ENCODE measurements at places on chromosomes 2 and 18.

DNA sequence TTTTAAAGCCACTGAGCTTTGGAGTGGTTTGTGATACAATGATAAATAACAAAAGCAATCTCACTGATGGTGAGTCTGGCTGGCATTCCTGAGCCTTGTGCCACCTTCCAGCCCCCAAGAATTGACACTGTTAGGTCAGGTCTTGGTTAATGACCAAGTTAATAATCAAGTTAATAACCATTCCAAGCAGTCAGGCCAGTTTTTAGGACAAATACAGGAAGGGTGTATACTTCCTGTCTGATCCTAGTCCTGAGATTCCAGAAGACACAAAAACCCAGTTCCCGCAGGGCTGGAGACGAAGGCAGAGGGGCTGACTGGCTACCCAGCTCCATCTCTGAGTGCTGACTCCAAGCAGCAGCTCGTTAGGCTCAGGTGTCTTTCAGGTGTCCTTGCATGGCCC, 74.6 kb upstream of the LAPTM4A start:
- DNase-seq, result no peak

DNA sequence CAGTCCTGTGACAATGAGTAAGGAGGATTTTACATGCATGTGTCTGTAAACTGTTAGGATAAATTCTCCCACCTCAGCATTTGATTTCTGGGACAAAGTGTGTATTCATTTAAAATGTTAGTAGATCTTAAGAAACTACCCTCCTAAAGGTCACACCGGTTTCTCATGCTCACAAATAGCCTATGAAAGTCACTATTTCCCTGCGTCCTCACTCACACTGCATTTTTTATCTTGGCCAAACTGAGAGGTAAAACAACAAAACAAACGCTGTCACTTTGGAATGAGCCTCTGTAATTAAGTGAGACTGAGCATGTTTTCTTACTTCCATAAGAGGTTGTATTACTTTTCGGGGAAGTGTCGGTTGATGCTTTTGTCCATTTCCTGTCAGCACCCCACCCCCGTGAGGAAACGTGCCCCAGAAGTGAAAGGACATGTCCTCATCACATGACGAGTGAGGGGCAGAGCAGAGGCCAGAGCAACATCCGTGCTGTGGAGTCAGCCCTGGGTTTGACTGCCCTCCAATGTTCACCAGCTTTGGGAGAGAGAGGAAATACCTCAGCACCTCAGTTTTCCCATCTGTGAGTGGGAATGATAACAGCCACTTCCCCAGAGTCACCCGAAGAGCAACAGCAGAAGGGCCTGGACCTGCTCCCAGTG, 3.1 kb downstream of the GYPC start:
- DNase-seq, result peak; percentile 87

DNA sequence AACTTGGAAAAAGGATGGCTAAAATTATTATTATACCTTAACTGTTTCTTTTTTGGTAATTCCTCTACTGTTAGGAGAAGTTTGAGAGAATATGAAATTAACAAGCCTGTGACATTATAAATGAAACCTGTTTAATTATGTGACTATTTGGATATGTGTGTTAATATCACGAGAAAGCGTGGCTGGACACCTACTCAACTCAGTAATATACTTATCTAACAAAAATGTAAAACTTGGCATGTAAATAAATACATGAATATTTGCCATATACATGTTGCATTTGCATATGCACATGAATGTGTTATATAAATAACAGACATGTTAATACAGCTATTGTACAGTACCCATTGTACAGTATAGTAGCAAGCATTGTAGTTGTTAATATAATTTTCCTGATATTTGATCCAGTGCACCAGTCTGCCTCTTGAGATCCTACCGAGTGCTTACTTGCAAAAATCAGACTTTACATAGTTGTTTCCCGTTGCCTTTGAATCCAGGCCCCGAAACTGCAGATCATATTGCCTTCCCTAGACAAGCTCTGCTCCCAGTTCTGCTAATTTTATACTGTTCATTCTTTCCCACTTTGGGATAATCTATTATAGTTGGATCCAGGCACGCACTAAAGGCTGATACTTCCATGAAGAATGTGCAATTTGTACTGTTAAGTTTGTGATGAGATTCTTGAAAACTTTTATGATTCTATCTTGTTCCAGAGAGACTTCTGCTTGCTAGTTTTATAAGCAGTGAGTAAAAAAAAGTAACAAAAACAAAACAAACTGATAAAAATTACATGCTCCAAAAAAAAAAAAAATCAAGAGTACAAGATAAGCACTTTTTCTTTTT, 395.6 kb downstream of the ARHGAP15 start:
- DNase-seq, result peak; percentile 73

GRCh38 chr18:9771977-9772660, 64.0 kb downstream of the RAB31 start:
- no peak for DNase-seq

DNA sequence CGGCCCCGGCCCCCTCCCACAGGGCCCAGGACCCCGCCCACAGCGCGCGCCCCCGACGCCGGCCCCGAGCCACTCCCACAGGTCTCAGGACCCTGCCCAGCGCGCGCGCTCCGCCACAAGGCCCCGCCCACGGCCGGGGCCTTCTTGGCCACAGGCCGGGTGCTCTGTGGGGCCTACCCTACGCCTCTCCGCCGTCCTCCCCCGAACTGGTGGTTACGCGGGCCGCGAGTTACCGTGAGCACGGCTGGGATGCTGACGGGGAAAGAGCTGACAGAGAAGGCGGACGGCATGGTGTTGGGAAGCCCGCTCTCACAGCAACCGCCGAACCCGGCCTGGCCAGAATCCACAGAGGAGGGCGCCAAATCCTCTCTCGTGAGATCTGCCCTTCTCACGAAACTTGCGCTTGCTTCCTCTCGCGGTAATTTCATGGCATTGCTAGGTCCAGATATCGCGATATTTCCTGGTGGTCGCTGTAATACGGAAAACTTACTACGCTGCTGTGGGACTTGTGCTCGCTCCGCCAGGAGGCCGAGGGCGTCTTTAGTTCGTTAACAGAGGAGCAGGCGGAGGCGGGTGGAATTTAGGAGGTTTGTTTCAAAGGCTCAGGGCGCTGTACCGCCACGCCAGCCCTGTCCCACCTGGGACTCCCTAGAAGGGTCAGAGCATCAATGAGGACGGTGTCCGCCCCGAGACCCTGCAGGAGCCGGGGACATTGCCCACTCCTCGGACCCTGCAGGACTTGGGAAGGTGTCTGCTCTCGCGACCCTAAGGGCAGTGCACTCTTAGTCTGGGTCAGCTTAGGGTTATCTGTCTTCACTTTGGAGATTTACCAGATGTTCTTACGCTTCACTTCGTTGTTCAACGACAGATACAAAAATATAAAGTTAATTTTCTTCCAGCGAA, at the start of gene TMEM18:
Gene TMEM18, minus strand, starts transcription at position 351 of the 903 bp plus-strand sequence. Its CDS starts 61 bp downstream, at position 290.
- DNase-seq, result peak; percentile 99

DNA sequence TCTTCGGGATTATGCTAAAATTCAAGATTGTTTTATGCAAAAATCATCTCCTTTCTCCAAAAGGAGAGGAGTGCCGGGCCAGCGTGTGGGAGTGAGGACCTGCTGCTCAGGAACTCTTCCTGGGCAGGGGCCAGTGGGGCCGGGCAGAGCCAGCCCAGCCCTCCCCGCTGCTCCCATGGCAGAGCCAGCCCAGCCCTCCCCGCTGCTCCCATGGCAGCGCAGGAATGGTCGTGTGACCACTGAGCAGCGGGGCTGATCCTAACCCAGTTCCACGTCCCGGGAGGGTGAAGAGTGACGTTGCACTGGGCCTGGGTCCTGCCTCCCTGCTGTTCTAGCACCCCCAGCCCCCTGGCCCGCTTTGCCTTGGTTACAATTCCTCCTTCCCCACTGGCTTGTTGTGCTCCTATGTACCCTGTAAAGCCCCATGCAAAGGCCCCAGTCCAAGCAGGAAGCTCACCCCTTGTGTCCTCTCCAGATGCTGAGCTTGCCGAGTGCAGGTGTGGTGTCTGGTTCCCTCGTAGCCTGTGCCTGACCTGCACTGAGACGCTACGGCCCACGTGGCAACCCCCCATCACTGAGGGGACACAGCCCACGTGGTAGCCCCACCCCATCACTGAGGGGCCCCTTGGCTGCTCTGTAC, 11.4 kb upstream of the NEU4 start:
- no peak for DNase-seq

DNA sequence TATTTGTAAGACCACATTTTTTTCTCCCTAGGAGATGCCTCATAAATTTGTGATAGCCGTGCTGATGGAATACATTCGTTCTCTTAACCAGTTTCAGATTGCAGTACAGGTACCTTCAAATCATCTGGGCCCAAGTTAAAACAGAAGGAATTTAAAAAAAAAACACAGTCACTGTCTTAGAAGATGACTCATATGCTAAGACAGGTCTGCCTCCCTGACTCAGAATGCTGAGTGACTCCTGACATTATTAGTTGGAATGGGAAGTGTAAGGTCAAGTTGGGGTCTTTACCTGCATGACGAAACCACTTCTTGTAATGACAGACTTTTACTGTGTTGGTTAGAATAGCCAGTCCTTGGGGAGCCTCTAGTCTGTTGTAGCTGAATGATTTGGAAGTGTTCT, 26.3 kb downstream of the RMC1 start:
- peak; percentile 40 for DNase-seq

GRCh38 chr2:102498414-102498813, 25.4 kb downstream of the SLC9A4 start:
- DNase-seq, result no peak

DNA sequence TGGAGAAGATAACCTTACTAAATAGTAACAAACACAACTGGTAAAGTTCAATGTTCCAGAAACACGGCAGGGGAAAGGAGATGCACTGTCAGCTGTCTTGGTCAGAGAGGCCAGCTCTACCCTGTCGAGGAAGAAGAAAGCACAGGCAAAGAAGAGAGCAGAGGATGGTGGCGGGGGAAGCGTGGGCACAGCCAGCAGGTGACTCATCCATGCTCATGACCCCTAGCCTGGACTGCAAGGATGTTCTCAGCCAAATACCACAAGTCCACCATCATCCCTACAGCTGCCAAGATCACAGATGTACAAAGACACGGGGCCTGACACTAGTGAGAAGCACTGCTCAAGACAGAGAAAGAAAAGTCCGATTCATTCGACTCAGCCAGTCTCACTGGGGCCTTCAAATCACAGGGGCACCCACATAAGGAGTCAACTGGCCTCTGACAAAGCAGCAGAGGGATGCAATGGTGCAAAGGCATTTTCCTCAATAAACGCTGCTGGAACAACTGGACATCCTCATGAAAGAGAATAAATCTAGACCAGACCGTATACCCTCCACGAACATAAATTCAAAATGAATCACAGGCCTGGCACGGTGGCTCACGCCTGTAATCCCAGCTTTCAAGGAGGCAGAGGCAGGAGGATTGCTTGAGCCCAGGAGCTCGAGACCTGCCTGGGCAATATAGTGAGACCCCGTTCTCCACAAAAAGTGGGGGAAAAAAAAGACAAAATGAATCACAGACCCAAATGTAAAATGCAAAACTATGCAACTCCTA, 5.6 kb downstream of the DTYMK start:
- DNase-seq, result peak; percentile 98

DNA sequence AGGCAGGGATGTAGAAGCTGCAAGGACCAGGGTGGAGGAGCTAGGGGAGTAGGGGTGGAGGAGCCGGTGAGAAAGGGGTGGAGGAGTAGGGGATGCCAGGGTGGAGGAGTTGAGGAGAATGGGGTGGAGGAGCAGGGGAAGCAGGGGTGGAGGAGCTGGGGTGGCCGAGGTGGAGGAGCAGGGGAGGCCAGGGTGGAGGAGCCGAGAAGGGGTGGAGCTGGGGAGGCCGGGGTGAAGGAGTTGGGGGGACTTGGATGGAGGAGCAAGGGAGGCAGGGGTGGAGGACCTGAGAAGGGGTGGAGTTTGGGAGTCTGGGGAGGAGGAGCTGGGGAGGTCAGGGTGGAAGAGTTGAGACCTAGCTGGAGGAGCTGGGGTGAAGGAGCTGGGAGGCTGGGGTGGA, 13.3 kb downstream of the SOX11 start:
- no peak for DNase-seq

DNA sequence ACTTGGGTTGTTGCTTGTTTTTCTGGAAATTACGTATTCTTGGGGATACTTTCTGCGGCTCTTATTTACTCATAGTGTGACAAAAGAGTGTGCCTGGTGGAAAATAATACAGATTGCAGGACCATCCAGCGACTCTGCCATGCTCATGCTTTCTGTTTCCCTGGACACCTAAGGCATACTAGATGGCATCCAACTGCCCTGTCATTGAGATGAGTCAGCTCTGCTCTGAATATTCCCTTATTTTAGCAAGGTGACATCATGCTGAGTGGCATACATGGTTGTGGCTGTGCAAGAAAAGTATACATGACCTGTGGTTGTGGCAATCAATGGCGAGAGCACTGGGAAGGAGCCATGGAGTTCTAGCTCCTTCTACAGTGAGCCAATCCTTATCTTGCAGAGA, 471.0 kb downstream of the TMEM182 start:
- DNase-seq, result no peak

DNA sequence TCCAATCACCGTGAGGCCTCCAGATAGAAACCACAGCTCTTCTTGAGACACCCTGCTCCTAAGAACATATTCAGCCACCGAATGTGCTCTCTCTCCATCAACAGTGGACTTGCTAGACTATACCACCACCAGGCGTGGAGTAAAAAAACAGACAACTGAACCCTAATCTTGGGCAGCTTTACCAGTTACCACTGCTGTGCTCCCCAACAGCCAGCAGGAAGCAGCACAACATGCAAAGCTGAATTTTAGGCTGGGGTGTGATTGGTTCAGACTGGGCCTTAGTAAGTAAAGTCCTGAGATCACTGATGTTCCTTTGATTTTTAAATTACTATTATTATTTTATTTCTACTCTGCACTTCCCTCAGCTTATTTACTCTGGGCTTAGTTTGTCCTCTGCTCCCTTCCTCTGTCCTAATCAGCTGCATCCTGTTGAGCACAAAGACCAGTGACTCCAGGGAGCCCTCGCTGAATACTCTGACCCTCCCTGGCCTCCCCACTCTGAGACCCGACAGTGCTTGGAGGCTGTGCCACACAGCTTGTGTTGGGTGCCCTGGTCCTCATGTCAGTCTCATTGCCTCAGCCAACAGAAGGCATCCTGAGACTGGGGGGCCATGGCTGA, 21.9 kb downstream of the MRPL35 start:
- peak; percentile 52 for DNase-seq

DNA sequence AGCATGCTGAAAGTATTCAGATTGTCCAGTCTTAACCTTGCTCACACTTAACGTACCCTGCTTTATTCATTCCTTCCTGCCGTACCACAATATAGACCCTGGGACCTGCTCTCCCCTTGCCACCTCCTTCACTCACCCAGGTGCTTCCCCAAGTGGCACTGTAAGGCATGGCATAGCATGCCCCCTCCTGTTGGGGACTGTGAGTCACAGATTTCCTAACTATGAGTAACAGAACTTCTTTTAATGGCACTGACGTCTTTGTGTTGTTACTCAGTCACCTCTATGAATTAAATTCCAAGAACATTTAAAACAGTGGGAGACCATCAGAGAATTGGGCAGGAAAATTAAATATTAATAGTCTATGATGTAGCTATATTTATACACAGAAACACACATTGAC, 117.2 kb downstream of the CTNNA2 start:
- DNase-seq, result no peak

- DNase-seq, result peak; percentile 79
Measured at GRCh38 chr2:207254591-207255464, 89.1 kb upstream of the KLF7 start.

GRCh38 chr2:144414324-144414845, 105.5 kb downstream of the ZEB2 start:
- DNase-seq, result peak; percentile 97
